SJSA1 (cell line): ENCODE measurements at places on chromosomes 7 and 10. TPM values are rescaled to one million over a fixed set of nuclear protein-coding genes. Genes with fewer than 3 reads are reported as not detected.

The EBLN1 gene
- total RNA-seq = not detected in 2 replicates

The VWC2 gene
- not detected in 2 replicates for total RNA-seq

The JCAD gene
- 15.6 and 24.9 TPM in 2 replicates for total RNA-seq

The MSMB gene
- total RNA-seq = not detected in 2 replicates

The CDK14 gene
- 17.9 and 20.8 TPM in 2 replicates for total RNA-seq

DNA sequence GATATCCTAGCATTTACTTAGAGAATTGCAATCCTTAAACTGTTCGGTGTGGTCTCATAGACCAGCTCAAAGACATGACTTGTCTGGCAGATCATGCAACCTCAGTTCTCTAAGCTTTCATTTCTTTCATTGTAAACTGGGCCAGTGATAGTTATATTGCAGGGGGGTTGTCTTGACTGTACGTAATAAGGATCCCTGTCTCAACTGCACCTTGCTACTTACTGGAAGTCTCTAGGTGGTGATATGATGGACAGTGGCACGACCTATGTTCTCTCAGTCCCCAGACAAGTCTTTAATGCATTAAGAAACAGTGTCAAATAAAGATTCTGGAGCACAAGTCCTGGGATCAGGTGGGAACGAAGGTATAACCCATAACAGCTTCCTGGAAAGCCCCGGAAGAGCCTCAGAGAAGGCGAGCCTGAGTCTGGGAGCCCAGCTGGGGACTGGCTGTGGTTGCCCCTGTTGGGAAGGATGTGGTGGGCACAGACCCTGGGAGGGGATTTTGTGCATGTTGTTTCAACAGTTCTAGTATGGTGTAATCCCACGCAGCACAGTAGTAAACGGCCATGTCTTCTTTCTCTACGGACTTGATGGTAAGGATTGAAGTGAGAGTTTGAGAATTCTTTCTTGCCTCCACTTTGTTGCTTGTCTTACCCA, 26.0 kb upstream of the TARP start:
- peaks cover 36% of the 10 kb centered on the region for H3K27me3 ChIP-seq
- no peak overlapping the region for H3K4me3 ChIP-seq
- no peak for DNase-seq
- H3K27ac ChIP-seq = no peak overlapping the region

- no peaks in the 10 kb centered on the region for H3K36me3 ChIP-seq
- H3K4me3 ChIP-seq = no peak overlapping the region
Observed at GRCh38 chr10:47336387-47337134, 11.6 kb upstream of the RBP3 start.

- H3K36me3 ChIP-seq = peaks cover 70% of the 10 kb centered on the region
- H3K27ac ChIP-seq = peak overlapping the region; percentile 98
- H3K4me1 ChIP-seq = peaks cover 34% of the 10 kb centered on the region
- peak overlapping the region; percentile 64 for H3K4me3 ChIP-seq
Observed at GRCh38 chr7:99557940-99558305, 519 bp upstream of the ZNF655 start.

DNA sequence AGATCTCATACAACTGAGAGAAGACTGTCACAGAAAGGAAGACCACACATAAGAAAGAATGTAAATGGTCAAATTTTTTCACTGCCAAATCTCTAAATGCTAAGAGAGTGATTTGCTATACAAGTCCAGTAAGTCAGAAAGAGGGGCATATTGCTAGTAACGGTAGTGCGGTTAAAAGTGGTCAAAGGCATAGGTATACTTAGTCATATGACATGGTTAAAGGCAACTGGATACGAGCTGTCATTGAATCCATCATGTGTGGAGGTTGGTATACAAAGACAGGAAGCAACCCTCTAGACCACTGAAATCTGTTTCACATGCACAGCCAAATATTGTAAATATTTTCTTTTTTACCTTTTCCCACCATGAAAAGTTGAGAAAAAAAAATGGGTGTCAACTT, 4.8 kb downstream of the INHBA start:
- peaks cover 54% of the 10 kb centered on the region for H3K36me3 ChIP-seq
- H3K27me3 ChIP-seq = no peaks in the 10 kb centered on the region

DNA sequence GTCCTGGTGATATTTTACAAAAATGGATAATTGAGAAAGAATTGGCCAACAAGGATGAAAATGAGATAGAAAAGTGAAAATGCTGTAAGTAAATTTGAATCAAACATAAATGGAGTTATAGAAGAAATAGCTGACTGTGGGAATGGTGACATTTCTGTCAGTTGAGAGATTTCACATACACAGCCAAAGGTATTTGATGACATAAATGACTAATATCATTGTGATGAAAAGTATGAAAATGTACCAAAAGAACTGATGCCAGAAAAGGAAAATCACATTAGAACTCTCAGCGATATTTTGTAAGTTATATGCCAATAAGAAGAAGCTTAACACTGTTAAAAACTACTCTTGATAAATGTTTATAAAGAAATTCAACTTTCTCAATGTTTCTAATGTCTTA, 54.9 kb downstream of the TFPI2 start:
- H3K27ac ChIP-seq = no peak overlapping the region
- no peak for DNase-seq
- H3K36me3 ChIP-seq = no peaks in the 10 kb centered on the region
- H3K4me3 ChIP-seq = no peak overlapping the region
- H3K4me1 ChIP-seq = no peaks in the 10 kb centered on the region

DNA sequence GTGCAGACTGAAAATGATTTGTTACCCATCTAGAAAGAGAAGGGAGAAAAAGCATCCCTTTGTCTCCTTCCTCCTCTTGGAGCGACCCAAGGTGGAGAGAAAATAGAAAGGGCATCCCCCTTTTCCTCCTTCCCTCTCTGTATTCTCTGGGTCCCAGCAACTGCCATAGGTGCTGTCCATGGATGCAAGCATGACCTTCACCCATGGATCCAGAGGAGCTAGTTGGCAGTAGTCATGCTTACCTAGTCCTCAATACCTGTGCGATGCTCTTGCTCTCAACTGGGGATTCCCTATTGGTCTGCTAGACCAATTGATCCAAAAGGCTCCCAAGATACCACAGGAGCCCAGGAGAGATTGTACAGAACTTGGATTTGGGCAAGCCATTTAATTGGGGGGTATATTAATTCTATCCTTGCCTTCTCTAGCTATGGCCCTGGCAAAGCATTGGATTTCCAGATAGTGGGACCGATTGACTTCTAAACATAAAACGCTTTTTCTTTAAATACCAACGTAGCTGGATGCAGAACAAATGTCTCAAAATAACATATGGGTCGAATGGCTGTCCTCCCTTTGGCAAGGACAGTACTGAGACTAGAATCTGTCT, 547.8 kb upstream of the IGFBP3 start:
- no peak overlapping the region for H3K27ac ChIP-seq
- no peaks in the 10 kb centered on the region for H3K4me1 ChIP-seq
- DNase-seq = no peak
- H3K27me3 ChIP-seq = no peaks in the 10 kb centered on the region

GRCh38 chr7:94643771-94644545, 12.0 kb downstream of the SGCE start:
- no peaks in the 10 kb centered on the region for H3K4me1 ChIP-seq
- no peak for DNase-seq
- H3K27ac ChIP-seq = no peak overlapping the region
- no peaks in the 10 kb centered on the region for H3K27me3 ChIP-seq
- H3K4me3 ChIP-seq = no peak overlapping the region
- peaks cover 10% of the 10 kb centered on the region for H3K36me3 ChIP-seq

DNA sequence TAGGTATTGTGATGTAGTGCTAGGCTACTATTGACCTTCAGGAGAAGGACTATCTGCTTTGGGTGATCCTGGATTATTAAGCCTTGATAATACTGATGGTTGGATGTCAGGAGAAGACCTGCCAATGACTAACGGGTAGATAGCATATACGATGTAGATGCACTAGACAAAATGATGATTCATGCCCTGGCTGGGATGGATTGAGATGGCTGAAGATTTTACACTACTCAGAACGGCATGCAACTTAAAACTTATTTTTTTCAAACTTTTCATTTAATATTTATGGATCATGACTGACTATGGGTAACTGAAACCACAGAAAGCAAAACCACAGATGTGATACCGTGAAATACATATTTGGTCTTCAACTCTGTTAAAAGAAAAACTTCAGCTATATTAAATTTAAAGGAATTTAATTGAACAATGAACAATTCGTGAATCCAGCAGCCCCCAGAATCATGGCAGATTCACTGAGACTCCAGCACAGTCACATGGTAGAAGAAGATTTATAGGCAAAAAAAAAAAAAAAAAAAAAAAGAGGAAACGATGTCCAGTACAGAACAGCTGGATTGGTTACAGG, 124.6 kb upstream of the CDK13 start:
- no peaks in the 10 kb centered on the region for H3K4me1 ChIP-seq
- peaks cover 32% of the 10 kb centered on the region for H3K27me3 ChIP-seq
- H3K36me3 ChIP-seq = no peaks in the 10 kb centered on the region
- no peak for DNase-seq

DNA sequence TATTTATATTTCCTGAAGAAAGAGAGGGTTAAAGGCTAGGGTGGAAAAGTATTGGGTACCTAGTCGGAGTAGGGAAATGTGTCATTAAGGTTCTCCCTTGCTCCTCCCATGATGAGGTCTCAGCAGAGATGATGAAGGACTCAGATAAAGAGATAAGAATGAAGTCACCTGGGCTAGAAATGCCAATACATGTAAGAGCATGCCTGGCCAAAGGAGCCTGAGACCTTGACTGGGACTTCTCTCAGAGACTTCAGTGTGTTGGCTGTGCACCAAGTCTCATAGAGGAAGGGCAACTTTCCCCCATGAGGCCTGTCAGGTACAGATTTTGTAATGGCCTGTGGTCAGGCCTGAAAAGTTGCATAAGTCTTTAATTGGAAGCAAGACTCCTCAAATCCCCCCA, 361.0 kb upstream of the CDC14C start:
- no peak overlapping the region for H3K4me3 ChIP-seq
- no peaks in the 10 kb centered on the region for H3K27me3 ChIP-seq
- no peak for DNase-seq
- H3K36me3 ChIP-seq = no peaks in the 10 kb centered on the region
- no peak overlapping the region for H3K27ac ChIP-seq

DNA sequence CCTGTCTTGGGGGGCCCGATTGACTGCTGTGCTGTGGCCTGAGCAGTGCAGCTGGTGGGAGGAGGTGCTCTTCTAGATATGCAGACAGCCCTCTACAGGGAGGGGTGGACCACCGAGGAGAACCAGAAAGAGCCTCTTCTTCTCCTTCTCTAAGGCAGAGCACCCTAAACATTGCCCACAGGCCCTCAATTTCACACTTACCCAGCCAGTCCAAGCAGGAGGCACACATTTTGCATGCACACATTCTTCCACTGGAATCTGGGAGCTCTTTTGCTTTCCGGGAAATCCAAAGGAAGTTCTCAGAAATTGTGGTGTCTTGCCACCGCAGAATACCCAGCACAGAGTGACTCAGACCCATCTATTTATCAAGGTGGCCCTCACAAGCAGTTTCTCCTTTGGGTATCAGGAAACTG, 45.8 kb downstream of the EEPD1 start:
- no peaks in the 10 kb centered on the region for H3K36me3 ChIP-seq
- DNase-seq = peak; percentile 77
- peaks cover 45% of the 10 kb centered on the region for H3K4me1 ChIP-seq
- peak overlapping the region; percentile 71 for H3K27ac ChIP-seq
- H3K4me3 ChIP-seq = no peak overlapping the region

DNA sequence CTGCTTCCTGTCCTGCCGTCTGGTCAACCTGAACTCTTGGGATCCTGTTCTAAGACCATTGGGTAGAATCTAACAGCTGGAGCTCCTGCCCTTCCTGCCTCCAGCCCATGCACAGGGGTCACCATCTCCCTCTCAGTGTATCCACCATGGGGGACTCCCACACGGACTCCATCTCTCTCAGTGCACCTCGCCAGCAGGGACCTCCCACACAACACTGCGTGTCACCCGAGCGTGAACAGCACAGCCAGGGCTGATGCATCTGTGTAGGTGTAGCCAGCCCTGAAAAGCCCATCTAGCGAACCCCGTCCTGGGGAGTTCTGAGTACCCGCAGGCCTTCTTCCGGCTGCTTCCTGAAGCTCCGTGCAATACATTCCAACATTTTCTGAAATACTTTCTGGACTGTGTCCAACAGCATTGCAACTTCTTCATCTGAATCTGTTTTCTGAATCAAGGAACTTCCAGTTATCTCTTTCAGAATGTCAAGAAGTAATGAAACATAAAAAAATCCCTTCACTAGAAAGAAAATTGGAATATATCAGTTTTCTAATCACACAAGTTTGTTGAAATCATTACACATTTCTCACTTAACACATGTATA, 52.5 kb downstream of the NCAPG2 start:
- peaks cover 34% of the 10 kb centered on the region for H3K4me1 ChIP-seq
- no peak overlapping the region for H3K4me3 ChIP-seq
- H3K36me3 ChIP-seq = peaks cover 83% of the 10 kb centered on the region
- no peak for DNase-seq

- H3K4me1 ChIP-seq = peaks cover 10% of the 10 kb centered on the region
- no peak overlapping the region for H3K4me3 ChIP-seq
- no peaks in the 10 kb centered on the region for H3K27me3 ChIP-seq
- DNase-seq = peak; percentile 34
- H3K27ac ChIP-seq = no peak overlapping the region
- H3K36me3 ChIP-seq = no peaks in the 10 kb centered on the region
Observed at GRCh38 chr10:12501841-12502525, 152.6 kb downstream of the CAMK1D start.

GRCh38 chr10:124394583-124394982, 24.1 kb downstream of the OAT start:
- no peaks in the 10 kb centered on the region for H3K27me3 ChIP-seq
- no peak overlapping the region for H3K27ac ChIP-seq
- no peaks in the 10 kb centered on the region; the same call in 1 of the 2 replicates for H3K4me1 ChIP-seq

- no peaks in the 10 kb centered on the region for H3K36me3 ChIP-seq
- no peak overlapping the region for H3K4me3 ChIP-seq
- peaks cover 23% of the 10 kb centered on the region for H3K4me1 ChIP-seq
- DNase-seq = no peak
Observed at GRCh38 chr10:5569568-5569967, 44.8 kb downstream of the CALML3 start.

GRCh38 chr7:87858417-87859100, 17.6 kb downstream of the SLC25A40 start:
- no peak overlapping the region for H3K27ac ChIP-seq
- peaks cover 54% of the 10 kb centered on the region for H3K36me3 ChIP-seq
- no peaks in the 10 kb centered on the region for H3K27me3 ChIP-seq
- H3K4me3 ChIP-seq = no peak overlapping the region
- no peaks in the 10 kb centered on the region for H3K4me1 ChIP-seq
- DNase-seq = no peak

- no peaks in the 10 kb centered on the region; the same call in 1 of the 2 replicates for H3K27me3 ChIP-seq
- no peak overlapping the region for H3K27ac ChIP-seq
- H3K4me3 ChIP-seq = no peak overlapping the region
- no peaks in the 10 kb centered on the region for H3K36me3 ChIP-seq
Observed at GRCh38 chr7:94039368-94040035, 35.3 kb upstream of the BET1 start.

- no peak for DNase-seq
- H3K27ac ChIP-seq = no peak overlapping the region
- no peak overlapping the region for H3K4me3 ChIP-seq
- no peaks in the 10 kb centered on the region for H3K4me1 ChIP-seq
Observed at GRCh38 chr10:74890460-74890859, 64.1 kb downstream of the KAT6B start.

GRCh38 chr7:150848561-150849115, 3.7 kb upstream of the AOC1 start:
- H3K27ac ChIP-seq = no peak overlapping the region
- no peaks in the 10 kb centered on the region for H3K4me1 ChIP-seq
- no peak for DNase-seq
- H3K36me3 ChIP-seq = no peaks in the 10 kb centered on the region

GRCh38 chr7:87882151-87882937, 6.1 kb downstream of the DBF4 start:
- H3K4me3 ChIP-seq = no peak overlapping the region
- H3K27ac ChIP-seq = no peak overlapping the region
- peaks cover 5% of the 10 kb centered on the region; the same call in 1 of the 2 replicates for H3K4me1 ChIP-seq
- H3K36me3 ChIP-seq = peaks cover 84% of the 10 kb centered on the region
- no peak for DNase-seq

- no peaks in the 10 kb centered on the region for H3K36me3 ChIP-seq
- no peaks in the 10 kb centered on the region for H3K27me3 ChIP-seq
- no peak for DNase-seq
- H3K4me3 ChIP-seq = no peak overlapping the region
- no peak overlapping the region for H3K27ac ChIP-seq
Observed at GRCh38 chr7:159098424-159098786, 46.3 kb downstream of the VIPR2 start.
